ENCODE measurements at places on chromosomes 16 and 17. TPM values are rescaled to one million over a fixed set of nuclear protein-coding genes. Genes with fewer than 3 reads are reported as not detected.

The PPP1R1B gene
- 7.6 TPM for polyA plus RNA-seq

The SCGB1C2 gene
- not detected for polyA plus RNA-seq

The STX4 gene
- polyA plus RNA-seq: 53.2 TPM

The TP53TG3 gene
- polyA plus RNA-seq: not detected

All from cardiac muscle cell (in vitro differentiated cells and primary cell).